Mesenteric fat pad (tissue), 1 donor: ENCODE measurements at places on chromosomes 4 and X.

DNA sequence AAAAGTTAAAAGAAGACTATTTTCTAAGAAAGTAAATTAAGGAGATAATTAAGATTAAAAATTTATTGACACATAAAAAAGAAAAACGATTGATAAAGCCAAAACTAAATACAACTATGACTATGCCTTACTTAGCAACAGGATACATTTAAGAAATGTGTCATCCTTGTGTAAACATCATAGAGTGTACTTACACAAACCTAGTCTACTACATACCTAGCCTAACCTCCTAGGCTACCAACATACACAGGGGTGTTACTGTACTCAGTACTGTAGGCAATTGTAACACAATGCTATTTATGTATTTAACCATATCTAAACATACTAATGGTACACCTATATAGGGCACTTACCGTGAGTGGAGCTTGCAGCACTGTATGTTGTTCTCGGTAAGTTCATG is 108.3 kb downstream of the ANXA10 start:
- no peak for DNase-seq

DNA sequence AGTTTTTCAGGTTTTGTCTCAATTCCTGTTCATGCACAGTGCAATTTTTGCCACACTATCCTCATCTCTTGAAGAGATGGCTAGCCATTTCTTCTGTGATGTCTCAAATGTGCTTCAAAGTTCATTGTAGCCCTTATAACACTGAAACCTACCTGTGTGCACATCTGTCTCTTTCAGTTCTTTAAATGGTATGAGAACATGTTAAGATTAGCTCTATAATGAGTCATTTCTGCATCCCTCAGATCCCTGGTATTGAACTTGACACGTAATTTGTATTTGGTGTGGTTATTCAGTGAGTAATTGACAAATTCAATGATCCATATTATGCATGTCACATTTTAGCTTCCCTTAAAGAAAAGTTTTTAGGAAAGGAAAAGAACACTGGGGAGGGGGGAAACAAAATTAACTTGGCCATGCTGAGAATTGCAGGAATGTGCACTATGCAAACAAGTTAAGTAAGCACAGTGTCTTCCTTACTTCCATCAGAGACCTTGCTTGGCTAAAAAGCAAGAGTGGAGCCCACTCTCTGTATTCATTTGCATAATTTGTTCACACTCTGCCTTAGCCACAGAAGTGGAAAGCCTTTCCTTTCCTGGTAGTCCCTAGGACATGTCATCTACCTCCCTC is 659.8 kb upstream of the MAGEB2 start:
- DNase-seq = no peak

DNA sequence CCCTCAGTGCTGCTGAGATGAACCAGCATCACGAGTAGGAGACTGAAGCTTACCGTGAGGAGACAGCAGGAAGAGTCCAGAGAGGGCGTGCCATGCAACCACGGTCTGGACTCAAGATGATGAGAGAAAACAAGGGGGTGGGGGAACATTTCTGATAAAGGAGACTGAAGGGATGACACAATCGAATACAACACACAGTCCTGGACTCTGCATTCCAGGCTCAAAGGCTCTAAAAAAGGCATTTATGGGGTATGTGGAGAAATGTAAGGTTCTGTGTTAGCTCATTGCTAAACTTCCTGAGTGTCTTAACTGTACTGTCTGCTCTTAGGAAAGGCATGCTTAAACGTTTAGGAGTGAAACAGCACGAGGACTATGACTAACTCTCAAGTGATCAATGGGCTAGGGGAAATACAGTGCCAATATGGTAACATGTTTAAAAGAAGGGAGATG is 20.6 kb upstream of the IRAK1 start:
- no peak for DNase-seq

DNA sequence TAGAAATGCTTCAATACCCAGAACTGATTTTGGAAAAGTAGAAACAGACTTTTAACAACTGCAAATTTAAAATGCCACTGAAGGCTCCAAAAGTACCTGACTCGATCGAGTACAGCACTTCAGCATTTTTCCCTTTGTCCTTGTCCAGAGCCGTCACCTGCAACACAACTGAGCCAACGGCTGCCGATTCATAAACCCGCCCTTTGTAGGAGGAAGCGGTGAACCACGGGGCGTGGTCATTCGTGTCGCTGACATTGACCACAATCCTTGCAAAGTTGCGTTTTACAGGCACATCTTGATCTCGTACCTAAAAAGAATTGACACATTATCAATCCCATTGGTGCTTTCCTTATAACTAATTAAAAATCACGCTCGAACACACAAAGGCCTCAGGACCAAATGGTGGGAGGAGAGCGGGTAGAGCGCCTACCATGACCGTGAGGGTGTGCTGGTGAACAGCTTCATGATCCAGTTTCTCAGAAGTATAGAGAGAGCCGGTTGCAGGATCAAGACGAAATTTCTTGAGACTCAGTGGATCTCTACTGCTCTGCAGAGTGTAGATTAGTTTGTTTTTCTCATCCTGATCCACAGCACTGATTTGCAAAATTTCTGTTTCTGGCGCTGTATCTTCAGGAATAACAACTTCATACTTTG is 72.8 kb upstream of the MTNR1A start:
- DNase-seq = no peak

DNA sequence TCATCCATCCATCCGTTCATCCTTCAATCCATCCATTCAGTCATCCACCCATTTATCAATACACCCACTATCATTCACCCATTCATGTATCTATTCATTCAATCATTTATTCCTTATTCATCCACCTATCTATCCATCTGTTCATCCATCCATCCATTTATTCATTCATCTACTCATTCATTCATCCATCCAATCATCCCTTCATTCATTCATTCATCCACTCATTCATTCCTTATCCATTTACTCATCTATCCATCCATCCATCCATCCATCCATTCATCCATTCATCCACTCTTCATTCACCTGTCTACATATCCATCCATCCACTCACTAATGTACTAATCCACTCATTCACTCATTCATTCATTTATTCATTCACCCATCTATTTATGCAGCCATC is 9.5 kb downstream of the P2RY8 start:
- DNase-seq = no peak

DNA sequence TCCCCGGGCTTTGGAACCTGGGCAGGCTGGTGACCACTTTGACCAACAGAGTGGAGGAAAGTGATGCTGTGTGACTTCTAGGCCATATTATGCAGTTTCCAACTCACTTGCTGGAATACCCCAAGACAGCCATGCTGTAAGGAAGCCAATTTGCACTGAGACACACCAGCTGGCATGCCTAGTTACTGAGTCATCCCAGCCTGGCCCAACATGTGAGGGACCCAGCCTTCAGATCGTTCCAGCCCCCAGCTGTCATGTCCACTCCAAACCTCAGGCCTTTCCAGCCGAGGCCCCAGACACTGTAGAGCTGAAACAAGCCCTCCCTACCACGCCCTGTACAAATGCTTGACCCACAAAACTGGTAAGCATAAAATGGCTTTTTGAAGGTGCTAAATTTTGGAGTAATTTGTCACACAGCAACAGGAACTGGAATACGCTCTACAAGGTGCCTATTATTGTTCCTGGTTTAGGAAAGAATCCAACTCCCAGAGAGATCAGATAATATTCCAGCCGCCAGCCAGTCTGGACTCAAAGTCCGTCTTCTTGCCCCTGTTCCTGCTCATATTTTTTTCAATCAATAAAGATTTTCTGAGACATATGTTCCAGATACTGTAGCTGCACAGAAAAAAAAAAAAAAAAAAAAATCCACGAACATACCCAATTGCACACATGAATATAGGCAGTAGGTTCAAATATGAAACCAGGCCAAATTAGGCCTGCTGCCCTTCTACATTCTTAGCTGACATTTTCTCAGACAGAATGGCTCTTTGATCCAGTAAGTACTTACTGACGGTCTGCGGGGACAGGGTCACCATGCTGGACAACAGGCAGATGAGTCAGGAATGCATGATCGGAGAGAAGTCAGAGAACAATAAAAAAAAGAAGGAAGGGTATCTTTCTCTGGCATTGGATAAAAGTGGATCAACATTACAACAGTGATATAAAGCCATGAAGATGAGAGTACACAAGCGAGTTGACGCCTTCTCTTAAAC is 35.1 kb downstream of the SH3KBP1 start:
- no peak for DNase-seq
